ENCODE measurements at places on chromosomes 6 and 20. TPM values are rescaled to one million over a fixed set of nuclear protein-coding genes. Genes with fewer than 3 reads are reported as not detected.

DNA sequence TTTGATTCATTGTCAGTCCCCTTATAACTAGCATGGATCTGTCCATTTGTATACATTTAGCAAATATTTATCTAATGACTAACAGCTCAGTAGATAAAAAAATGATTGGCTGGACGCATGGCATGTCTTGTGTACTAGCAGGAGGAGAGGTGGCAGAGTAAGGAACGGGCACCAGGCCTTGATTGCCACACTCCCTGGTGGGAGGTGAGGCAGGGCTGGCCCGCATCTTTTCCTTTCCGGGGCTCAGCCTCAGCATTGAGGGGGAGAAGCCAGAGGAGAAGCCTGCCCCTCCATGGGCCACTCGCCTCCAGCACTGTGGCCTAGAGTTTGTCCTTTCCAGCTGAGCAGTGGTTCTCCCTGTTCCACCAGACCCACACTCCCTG, 84.9 kb upstream of the TMEM181 start:
- DNase-seq, result no peak

GRCh38 chr20:59154317-59155013, 9.2 kb upstream of the ZNF831 start:
- DNase-seq, result no peak

The DEFB124 gene
- total RNA-seq, result not detected

GRCh38 chr6:25136854-25137253, 142.3 kb upstream of the CARMIL1 start:
- no peak for DNase-seq

DNA sequence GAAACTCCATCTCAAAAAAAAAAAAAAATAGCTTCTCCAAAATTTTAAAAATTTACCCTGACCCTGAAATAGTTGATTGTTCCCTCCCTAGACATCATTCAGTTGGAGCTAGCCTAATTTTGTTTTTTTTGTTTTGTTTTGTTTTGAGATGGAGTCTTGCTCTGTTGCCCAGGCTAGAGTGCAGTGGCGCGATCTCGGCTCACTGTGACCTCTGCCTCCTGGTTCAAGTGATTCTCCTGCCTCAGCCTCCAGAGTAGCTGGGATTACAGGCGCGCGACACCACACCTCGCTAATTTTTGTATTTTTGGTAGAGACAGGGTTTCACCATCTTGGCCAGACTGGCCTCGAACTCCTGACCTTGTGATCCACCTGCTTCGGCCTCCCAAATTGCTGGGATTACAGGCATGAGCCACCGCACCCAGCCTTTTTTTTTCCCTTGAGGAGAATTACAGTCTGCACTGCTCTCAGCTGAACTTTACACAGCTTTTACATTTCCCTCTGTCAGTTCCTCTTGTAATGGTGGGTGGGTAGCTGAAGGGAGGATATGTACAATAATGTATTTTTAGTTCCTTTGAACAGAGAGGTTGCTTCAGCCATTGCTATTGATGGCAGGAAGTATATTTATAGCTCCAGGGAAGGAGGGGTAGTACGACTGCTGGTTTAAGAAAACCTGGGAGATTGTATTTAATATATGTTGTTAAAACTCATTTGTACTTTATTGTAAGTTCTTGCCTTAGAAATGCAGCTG, 27.7 kb downstream of the PTPRA start:
- no peak for DNase-seq

The TP53RK gene
- 15.9 TPM for total RNA-seq

The MACROD2 gene
- 11.9 TPM for total RNA-seq

DNA sequence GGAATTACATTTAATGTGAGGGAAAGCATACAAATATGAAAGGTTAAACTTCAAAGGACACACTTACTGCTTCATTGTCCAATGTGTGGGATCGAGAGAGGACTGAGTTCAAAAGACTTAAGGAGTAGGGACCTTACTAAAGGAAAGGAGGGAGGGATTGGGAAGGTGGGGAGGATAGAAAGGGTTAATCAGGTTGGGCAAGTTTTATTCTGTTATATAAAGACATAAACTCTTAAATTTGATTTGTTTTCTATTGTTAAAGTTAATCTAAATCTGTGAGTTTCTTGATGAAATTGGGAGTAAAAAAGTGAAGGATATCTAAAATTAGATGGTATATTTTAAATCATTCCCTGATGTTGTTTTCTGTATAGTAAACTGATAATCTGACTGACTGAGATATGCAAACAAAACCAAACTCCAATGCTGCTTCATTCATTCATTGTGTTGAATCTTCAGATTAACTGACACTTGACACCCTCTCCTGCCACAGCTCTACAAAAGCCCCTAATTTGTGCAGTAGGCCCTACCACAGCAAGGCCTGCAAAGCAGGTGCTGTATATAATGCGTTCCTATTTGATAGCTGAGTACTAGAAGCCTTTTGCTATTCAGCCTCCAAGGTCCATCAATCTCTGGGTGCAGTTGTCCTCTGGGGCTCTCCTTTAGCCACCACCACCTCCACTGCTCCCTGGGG, 1.3 kb upstream of the UBE2J1 start:
- peak; percentile 84 for DNase-seq

GRCh38 chr20:21302664-21303060, 469 bp upstream of the XRN2 start:
- no peak for DNase-seq

DNA sequence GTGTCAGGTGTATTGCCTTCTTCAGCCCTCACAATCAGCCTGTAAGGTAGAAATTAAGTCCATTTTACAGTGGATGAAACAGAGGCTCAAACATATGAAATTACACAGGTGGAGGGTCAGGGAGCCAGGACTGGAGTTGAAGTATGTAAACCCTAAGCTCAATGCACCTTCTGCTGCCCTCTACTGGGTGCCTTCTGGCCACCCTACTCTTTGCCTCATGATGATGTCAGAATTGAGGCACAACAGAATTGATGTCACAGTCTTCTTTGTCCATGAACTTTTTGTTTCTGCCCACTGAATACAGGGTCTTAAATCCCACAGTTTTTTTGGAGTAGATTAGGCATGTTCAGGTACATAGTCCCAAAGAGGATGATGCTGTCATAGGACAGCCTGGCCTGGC, 400.8 kb upstream of the CHD6 start:
- peak; percentile 51 for DNase-seq

The GRM4 gene
- 1.2 TPM for total RNA-seq

GRCh38 chr6:108518714-108519576, 41.8 kb upstream of the FOXO3 start:
- DNase-seq, result peak; percentile 52

DNA sequence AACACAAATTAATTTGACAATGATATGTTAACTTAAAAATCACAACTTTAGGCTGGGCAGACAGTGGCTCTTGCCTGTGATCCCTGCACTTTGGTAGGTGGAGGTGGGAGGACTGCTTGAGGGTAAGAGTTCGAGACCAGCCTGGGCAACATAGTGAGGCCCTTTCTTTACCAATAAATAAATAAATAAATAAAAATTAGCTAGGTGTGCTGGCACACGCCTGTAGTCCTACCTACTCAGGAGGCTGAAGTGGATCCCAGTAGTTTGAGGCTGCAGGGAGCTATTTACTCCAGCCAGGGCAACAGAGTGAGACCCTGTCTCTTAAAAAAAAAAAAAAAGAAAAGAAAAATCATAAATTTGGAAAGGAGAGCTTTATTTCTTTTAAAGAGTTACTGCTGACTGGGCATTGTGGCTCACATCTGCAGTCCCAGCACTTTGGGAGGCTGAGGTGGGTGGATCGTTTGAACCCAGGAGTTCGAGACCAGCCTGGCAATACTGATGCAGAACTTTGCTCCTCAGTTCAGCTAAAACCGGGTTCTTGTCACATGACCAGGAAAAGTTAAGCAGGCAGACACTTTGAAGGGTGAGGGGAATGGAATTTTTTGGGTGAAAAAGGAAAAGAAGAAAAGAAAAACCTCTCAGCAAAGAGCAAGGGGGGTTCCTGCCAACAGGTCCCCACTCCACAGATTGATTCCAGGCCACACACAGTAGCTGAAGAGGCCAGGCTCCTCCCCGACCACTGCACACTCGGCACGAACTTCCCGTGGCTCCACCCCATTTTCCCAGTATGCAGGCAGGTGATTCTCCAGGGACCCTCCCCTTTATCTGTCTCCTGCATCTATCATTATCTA, 44.0 kb upstream of the DDR1 start:
- DNase-seq, result no peak

The LAMA2 gene
- 1.5 TPM for total RNA-seq

GRCh38 chr6:79257381-79258205, 23.1 kb upstream of the HMGN3 start:
- no peak for DNase-seq

DNA sequence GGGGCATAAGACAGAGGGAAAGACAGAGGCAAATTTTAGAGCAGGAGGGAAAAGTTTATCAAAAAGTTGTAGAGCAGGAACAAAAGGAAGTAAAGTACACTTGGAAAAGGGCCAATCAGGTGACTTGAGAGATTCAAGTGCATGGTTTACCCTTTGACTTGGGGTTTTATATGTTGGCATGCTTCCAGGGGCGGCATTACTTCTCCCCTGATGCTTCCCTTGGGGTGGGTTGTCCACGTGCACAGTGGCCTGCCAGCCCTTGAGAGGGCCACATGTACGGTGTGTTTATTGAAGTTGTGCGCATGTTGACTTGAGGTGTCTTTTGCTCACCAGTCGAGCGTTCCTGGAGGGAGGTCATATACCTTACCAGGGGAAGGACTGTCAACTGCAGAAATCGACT, 259.5 kb upstream of the JARID2 start:
- DNase-seq, result no peak

The CD83 gene
- 0.80 TPM for total RNA-seq

- no peak for DNase-seq
These were observed 12.1 kb upstream of the CHRNA4 start for GRCh38 chr20:63372971-63373885.

The MDFI gene
- 29.5 TPM for total RNA-seq

The HLA-DRB1 gene
- 15.1 TPM for total RNA-seq

- no peak for DNase-seq
These were observed 9.5 kb upstream of the PARD6B start for GRCh38 chr20:50721881-50722281.

- DNase-seq, result no peak
These were observed 31.4 kb downstream of the DTNBP1 start for GRCh38 chr6:15631432-15631831.

The GPANK1 gene
- 20.2 TPM for total RNA-seq

GRCh38 chr6:145329257-145329656, 406.1 kb downstream of the EPM2A start:
- DNase-seq, result no peak

DNA sequence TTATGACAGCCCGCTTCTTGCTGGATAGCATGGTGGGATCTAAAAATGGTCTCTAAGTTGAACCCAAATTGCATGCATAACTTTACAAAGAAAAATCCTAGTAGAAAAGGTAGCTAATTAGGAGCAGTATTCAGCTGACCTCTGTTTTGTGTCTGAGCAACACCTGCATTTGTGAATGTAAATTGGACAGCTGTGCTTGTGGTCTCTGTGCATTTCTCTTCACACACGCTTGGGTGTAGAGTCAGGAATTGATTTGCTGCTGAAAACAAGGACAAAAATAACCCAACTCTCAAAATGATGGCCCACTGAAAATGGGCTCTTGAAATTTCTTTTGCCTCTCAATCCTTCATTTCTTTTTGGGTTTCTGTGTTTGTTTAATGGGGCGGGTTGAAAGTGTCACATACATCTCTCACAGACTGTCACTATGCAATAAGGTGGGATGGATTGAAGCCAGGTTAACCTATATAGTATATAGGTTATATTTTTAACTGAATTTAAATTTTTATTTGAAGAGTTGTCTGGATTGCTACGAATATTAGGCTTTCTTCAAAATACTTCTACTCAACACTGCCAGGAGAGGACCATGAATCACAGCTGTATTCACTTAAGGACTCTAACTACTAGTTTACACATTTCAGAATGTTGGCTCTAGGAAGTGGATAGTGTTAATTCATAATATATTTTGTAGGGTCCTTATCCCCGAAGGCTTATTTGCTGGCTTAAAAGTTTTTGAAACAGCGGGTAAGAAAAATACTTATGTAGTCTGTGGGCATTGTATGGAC, 46.5 kb downstream of the SOBP start:
- peak; percentile 44 for DNase-seq

DNA sequence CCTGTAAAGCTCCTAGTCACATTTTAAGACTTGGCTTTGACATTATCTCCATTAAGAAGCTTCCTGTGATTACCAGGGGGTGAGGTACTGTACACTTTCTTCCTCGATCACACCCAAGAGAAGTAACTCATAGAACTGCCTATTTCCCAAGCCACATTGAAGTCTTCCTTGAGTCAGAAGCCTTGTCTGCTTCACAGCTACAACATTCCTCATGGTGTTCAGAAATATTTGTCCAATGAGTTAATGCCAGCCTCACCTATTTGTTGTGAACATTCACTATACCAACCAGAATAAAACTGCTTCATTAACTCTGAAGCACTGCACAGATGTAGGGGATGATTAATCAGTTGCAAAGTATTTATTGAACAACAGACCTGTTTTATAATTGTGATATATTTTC, 622.3 kb downstream of the PTPRT start:
- DNase-seq, result no peak

GRCh38 chr6:107228754-107229153, 113.4 kb upstream of the BEND3 start:
- DNase-seq, result no peak

The FHL5 gene
- not detected for total RNA-seq

The RIPOR2 gene
- 1.1 TPM for total RNA-seq

- DNase-seq, result peak; percentile 90
These were observed 1.1 kb upstream of the JARID2 start for GRCh38 chr6:15244620-15245360.

DNA sequence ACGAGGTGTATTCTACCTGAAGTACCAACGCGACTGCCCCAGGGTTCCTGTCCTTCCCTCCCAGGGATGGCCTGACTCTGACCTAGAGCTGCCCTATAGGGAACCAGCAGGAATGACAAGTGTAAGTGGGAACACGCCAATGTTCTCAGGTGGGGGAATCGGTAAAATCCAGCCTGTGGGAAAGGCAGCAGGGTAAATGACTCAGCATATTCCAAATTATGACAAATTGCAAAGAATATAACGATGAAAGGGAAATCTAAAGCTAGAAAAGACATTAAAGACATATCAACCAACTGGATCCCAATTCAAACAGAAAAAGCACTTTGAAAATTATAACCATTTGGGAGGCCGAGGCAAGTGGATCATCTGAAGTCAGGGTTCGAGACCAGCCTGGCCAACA, 41.8 kb downstream of the KIF16B start:
- no peak for DNase-seq

The SOX12 gene
- 26.6 TPM for total RNA-seq

The TMEM217 gene
- total RNA-seq, result 0.09 TPM

The HLA-DQB2 gene
- total RNA-seq, result not detected

- no peak for DNase-seq
These were observed 323.4 kb downstream of the BTBD3 start for GRCh38 chr20:12241065-12241464.

- no peak for DNase-seq
These were observed 625 bp downstream of the MAS1L start for GRCh38 chr6:29487131-29487530.

- DNase-seq, result no peak
These were observed 105.6 kb downstream of the PREX1 start for GRCh38 chr20:48722002-48722731.

The LHFPL5 gene
- total RNA-seq, result not detected

The DDO gene
- not detected for total RNA-seq

All from neural progenitor cell (in vitro differentiated cells).